ENCODE measurements at places on chromosomes 13 and 19.

- DNase-seq, result no peak
Observed at GRCh38 chr19:7743425-7743841, 3.9 kb downstream of the CD209 start.

GRCh38 chr13:113109151-113110047 lies 3.8 kb downstream of the F7 start:
- no peak for DNase-seq

DNA sequence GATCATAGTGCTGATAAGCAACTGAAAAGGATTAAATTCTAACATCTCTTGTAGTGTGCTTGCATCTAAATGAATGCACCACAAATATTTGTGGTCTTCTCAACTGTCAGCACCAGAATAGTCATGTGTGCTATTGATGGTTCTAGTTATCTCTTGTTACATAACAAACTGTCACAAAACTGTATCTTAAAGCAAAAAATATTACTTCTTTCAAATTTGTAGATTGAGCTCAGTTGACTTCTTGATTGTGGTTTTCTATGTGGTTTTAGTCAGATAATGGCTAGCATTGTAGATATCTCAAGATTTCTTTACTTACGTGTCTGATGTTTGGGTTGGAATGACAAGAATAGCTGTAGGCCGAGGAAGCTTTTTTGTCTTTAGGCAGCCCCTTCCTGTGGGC lies 431.3 kb downstream of the SLITRK6 start:
- no peak for DNase-seq

- no peak for DNase-seq
Observed at GRCh38 chr13:95113601-95114000, 187.7 kb downstream of the ABCC4 start.

All from amniotic stem cell (primary cell).